ENCODE measurements at places on chromosomes 13 and 19.
A peak's percentile ranks its signal among the peaks of the same experiment; 100 is the strongest.

DNA sequence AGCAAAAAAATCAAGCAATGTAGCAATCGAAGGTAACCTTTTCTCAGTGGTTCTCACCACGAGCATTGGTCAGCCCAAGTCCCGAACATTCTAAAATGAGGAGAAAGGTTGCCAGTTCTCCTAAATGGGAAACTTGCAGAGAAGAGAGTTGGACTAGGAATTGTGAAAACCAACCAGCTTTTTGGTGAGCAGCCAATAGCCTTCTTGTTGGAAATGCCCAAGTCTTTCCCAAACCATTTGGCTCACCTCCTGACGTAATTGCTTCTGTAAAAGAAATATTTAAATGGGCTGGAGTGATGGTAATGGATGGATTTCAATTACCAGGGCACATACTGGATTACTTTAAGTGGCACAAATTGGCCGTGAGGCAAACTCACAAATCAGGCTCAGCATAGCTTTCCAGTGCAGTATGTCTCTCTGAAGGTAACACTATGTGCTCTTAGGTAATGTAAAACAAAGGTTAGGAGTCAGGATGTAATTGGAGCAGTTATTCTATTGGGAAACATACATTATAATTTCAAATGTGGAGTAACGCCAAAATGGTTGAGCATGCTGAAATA, 423.2 kb downstream of the KLF5 start:
- no peak for DNase-seq

DNA sequence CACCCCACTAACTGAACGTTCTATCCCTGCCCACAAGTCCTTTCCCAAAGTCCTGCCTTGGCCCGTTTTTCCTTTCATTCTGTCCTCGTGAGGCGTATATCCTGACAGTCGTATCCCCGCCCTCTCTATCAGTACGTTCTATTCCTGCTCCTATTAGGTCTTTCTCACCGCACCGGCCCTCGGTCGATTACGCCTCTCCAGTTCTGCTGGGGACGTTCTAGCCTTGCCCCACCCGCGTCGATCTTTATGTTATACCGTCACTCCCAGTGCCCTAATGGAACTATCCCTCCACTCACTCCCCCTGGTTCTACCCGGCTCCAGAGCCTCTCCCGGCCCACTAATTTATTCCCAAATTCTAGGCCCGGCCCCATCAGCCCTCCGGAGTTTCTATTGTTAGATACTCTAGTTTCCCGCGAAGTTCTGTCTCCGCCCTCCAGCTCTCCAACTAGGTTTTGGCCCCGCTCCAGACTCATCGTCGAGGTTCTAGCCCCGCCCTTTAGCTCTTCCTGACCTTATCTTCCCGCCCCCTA, 2.0 kb downstream of the PLAUR start:
- DNase-seq: no peak

GRCh38 chr13:104553186-104553585, 1487.0 kb upstream of the SLC10A2 start:
- DNase-seq: no peak

DNA sequence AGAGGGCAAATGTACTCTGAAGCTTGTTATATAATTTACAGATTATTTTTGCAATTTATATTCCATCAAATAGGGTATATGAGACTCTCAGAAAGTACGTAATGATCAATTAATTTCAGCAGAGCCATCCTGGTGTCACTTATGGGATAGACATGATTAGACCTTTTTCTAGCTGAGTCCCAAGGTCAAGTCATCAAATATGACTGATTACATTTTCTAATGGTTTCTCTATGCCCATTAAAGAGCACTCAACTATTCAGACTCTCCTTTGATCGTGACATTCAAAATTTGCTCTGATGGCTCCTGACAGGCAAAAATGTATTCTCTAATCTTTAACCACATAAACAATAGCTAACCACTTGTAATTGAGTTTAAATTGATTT, 469.2 kb downstream of the COG6 start:
- DNase-seq: no peak

GRCh38 chr13:30551189-30551588, 66.5 kb upstream of the USPL1 start:
- peak; percentile 52 for DNase-seq

- no peak for DNase-seq
These were observed 7.7 kb downstream of the EPS15L1 start for GRCh38 chr19:16463991-16464575.

DNA sequence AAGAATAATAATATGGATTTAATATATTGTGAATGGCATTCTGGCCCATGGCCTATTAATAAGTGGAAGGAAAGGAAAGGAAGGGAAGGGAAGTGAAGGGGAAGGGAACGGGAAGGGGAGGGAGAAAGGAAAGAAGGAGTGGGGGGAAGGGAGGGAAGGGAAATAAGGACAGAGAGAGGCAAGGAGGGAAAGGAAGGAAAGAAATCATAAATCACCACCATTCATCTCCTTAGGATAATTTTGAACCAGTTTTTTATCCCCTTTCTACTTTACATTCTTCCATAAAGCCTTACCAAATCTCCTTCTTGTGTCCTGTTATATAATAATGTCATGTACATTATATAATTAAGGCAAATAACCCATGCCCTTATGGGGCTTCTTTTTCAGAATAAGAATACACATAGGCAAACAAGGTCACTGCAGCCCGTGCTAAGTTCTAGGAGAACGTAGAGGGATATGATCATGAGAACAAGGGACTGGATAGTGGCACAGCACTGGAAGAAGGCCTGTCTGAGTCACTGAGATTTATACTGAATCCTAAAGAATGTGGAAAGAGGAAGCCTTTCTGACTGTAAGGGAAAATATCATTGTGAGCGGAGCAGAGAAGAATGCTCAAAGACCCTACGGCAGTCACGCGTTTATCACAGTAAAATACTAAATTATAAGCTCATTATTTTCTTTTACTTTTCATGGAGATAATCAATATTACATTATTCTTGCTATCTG, 444.5 kb upstream of the GPC6 start:
- no peak for DNase-seq

DNA sequence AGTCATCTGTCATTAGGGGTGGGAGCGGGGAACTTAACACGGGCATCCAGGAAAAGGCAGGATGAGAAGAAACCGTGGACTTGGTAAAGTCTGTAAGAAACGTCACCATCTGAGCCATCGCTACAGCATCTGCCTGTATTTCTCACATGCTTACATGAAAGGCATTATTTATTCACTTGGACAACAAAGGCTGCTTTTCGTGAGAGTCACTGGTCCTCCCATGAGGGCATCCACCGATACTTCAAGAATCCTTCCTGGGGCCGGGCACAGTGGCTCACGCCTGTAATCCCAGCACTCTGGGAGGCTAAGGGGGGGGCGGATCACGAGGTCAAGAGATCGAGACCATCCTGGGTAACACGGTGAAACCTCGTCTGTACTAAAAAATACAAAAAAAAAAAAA, 16.1 kb downstream of the ZNF446 start:
- no peak for DNase-seq

DNA sequence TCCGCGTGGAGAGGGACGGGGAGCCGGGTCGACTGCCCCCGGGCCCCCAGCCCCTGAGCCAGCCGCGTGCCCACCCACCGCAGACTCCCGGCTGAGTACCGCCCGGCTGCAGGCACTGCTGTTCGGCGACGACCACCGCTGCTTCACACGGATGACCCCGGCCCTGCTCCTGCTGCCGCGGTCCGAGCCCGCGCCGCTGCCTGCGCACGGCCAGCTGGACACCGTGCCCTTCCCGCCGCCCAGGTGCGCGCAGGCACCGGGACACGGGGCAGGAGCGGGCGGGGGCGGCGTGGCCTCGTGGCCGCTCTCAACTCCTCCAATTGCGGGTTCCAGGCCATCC, 1.6 kb downstream of the AMH start:
- DNase-seq: no peak

GRCh38 chr13:39550931-39551330, 52.1 kb downstream of the LHFPL6 start:
- no peak for DNase-seq

- no peak for DNase-seq
These were observed 39.2 kb upstream of the CYP2A7 start for GRCh38 chr19:40921005-40921897.

- DNase-seq: no peak
These were observed 135.2 kb downstream of the TSHZ3 start for GRCh38 chr19:31214086-31214485.

- no peak for DNase-seq
These were observed 719 bp upstream of the GRK1 start for GRCh38 chr13:113666329-113666670.

DNA sequence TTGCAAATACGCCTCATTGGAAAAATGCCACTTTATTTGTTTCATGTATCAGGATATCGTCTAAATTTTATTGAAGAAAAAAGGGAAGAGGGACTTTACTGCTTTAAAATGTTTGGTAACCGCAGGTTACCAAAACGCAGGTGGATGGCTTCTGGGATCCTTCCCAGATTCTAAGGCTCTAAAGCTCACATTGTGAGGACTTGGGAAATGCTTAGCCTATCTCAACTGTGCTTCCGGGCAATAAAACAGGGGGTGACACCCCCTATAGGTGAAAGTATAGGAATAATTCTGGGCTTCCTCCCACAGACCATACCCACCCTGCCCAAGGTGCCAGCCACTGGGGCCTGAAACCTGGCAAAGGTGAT, 73.2 kb upstream of the IPO5 start:
- no peak for DNase-seq

DNA sequence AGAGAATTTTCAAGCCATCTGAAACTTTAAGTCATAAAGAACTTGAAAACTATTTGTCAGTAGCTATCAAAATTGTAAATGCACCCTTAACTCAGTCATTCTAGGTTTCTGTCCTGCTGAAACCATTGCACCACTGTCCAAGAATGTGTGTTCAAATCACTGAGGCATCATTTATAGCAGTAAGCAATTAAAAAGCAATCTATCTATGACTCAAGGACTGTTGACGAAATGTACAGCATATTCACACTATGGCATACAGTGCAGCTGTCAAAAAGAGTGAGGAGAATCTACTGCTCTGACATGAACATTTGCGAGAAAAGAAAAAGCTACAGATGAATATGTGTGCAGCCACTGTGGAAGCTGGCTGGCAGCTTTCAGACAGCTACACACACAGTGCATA, 71.2 kb downstream of the ING1 start:
- no peak for DNase-seq

DNA sequence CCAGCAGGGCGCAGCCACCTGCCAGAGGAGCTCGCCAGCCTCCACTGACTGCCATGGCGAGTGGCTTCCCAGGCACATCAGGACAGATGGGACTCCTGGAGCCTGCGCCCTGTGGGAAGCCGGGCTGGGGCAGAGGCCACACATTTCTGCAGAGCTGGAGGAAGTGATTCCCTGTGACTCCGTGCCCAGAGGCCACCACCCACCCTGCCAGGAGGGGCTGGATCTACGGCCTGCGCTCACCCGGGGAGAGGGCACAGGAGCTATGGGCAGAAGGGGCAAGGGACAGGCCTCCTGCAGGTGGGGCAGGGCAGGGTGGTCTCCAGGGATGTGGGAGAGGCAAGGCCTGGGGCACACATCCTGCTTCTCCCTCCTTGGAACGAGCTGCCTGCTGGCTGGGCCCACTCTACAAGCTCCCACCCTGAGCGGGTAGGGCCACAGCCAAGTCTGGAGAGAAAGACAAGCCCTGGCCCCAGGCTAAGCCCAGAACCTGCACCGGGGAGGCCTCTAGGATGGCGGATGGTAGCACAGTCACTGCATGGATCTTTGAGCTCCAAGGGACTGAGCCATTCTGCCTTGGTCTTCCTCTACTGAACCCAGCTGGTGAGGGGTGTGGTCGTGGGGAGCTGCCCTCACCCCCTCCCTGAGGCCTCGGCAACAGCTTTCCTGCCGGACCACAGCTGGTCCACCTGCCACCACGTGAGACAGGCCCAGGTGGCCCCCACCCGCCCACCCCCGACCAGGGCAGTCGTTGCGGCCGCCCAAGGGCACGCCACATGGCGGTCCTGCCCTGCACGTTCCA, 40.6 kb downstream of the CEBPG start:
- DNase-seq: no peak

GRCh38 chr13:22357132-22357531, 686.3 kb downstream of the FGF9 start:
- no peak for DNase-seq

DNA sequence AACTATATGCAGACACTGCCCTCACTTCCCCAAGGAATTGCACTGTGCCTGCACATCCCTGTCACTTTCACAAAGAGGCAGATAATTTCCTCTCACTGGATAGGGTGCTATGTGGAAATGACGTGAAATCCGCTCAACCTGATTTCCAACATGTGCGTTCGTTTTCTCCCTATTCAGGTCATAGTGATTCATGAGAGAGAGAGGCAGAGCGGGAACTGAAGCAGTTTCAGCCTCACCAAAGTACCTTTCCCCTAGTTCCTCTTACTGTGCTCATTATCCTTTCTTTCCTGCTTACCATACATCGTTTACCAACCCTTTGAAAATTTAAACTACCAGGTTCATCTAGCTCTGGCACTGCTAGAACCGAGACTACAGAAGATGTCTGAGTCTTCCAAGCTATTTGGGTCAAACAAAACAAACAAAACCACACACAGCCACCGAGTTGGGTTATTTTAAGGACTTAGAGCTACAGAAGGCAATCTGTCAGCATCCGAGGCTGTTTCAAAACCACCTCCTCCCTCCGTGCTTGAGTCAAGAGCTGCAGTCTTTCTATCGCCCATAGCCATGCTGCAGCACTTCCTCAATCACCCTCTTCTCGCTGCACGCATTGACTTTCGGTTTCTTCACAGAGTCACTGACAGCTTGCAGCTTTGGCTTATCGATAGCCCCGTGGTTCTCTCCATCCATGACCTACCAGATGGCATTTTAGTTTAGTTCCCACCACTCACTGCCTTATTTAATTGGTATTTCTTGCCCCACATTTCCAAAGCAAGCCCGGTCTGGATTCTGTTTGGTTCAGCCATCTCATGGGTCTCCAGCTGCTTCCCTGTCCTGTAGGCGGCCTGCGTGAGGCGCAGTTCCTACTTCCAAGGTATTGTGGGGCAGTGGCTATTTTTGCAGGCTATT, 1395.8 kb downstream of the EFNB2 start:
- no peak for DNase-seq

DNA sequence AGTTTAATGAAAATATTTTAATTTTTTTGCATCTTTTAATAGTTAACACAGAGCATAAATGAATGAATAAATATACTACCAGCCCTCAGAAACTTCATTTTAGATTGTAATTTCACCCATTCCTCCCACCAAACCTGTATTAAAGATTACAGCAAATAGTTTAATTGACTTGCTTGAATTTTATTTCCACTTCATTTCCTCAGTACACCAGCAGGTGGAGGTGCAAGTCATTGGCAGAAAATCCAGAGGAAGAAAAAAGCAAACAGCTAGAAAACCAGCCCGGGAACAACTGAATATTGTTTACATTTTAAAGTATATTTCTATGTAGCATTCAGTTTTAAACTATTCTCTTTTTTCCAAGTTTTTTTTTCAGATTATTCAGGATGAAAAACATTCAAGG, 177.8 kb downstream of the OLFM4 start:
- DNase-seq: no peak

- no peak for DNase-seq
These were observed 103.3 kb downstream of the ZAR1L start for GRCh38 chr13:32211813-32212212.

- DNase-seq: no peak
These were observed 1.6 kb upstream of the RAB11B start for GRCh38 chr19:8388612-8388958.

DNA sequence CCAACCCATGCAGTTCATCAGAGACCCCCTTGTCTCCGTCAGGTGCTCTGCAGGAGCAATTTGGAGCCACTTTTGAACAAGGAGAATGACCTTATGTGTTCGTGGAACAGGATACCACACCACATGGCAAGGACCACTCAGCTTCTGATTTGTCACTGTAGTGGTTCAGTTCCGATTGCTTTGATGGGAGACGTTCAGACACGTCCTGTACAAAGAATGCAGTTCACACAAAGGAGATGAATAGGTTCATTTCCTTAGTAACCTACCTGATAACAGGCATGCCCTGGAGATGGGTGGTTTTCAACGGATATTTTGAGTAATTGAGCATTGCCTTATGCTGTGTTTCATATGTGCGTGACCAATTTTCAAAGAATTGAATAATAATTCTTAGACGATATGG, 17.2 kb downstream of the FGF9 start:
- DNase-seq: no peak

Data from neural progenitor cell (in vitro differentiated cells).